8988T (cell line): ENCODE measurements at places on chromosomes 2 and 18.

- DNase-seq: no peak
Observed at GRCh38 chr2:29766191-29766590, 155.2 kb downstream of the ALK start.

DNA sequence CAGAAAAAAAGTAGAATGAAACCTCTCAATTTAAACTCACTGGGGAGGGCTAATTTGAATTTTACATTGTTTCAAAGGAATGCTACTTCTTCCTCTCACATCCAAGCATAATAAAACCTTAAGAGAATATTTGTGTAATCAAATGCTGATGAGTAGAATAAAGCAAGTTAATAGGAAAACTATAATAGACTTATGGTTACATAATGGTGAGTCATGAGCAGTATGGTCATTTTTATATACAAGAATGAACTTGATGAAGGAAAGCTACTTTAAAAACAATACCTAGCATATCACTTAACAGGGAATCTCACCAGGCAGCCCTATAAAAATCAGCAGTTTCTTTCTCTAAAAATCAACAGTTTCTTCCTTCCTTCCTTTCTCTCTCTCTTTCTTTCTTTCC, 80.3 kb downstream of the VSNL1 start:
- no peak for DNase-seq

DNA sequence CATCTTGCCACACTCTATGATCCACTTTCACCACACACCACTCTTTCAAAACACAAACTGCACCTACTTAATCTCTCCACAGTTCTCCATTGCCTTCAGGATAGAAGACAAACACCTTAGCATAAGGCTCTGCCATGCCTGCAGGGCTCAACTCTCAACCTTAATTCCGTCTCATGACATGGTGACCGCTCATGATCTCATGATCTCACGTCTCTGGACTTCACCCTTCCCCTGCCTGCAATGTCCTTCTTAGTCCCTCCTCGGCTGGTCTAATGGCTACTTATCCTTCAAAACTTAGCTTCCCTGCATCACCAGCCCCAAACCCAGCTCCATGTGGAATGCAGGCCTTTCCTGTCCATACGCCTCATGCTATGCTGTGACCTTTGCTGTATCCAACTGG, 85.3 kb downstream of the ACVR1 start:
- no peak for DNase-seq

DNA sequence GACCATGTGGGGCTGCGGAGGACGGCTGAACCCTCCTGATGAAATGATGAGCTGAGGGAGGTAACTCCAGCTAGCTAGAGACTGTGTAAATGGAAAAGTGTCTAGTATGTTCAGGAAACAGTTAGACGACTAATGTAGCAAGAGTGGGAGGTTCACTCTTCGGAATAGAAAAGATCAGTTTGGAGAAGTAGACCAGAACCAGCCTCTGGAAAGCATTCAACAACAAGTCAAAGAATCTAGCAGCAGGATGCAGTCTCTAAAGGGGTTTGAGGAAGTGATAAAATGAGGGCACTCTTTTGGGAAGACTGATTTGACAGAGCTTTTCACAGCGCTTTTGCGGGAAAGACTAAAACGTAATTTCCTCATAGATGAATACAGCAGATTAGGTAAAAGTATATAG, 79.6 kb downstream of the GAREM1 start:
- DNase-seq: no peak

DNA sequence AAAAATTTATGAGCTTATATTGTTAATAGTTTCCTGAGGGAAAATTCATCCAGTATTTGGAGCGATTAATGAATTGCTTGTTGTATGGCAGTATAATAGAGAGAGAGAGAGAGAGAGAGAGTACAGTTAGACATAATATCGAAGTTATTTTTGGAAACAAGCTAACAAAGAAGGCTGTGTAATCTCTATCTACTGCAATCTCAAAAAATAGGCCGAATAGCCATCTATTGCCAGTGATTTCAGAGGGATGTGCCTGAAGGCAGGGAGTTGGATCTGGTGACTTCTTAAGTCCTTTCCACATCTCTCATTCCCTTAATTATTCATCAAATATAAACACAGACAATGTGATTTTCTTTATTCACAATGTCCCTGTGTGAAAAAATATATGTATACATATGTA, 433.1 kb upstream of the RAB12 start:
- no peak for DNase-seq

DNA sequence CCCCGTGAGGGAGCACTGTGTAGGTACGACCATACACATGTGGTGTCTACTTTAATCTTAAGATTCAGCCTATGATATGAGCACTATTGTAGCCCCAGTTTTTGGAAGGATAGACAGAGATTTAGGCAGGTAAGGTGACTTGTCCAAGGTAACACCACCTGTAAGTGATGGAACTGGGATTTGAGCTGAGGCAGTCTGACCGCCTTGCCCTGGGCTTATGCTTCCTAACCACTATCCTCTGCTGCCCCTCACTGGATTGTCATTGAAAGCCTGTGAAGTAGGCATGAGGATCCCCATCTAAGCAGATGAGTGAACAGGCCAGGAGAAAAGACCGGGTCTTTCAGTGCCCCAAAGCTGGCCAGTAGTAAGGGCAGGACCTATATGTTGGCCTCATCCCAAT, 343.8 kb downstream of the CYRIA start:
- no peak for DNase-seq

DNA sequence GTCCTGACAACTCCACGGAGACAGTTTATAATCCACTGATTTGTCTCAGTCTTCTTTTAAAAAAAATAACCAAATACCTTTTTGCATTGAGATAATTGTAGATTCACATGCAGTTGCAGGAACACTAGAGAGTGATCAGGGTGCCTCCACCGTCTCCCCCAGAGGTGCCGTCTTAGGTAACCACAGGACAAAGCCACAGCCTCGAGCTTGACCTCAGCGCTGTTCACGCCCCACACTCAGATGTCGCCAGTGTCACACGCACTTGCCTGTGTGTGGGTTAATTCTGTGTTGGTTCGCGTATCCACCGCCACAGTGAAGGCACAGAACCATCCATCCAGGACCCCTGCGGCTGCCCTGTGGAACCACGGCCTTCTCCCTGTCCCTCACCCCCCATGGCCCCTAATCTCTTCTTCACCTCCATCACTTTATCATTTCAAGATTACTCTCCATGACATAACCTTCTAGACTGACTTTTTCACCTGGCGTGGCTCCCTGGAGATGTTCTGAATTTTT, 295.0 kb upstream of the HDAC4 start:
- DNase-seq: no peak

DNA sequence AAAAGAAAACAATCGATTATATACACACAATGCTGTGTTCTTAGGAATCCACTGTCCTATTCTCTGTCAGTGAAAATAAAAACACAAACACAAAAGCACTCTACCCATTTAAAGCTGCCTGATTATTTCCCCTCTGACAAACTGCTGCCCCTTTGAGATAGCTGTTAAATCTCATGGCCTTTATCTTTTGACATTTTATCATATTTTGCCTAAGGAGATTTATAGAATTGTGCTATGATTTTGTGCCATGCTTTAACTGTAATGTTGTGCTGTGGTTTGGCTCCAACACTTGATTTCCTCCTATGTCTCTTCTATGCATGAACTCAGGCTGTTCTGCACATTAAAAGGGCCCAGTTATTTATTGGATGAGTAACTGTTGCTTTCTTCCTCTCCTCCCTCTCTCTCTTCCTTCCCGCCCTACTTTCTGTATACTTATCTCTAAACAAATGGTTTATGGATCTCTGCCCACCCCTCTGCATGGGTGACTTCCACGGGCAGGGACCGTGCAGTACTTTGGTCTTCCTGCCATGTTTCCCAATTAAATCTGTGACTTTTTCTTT, 1096.6 kb downstream of the TSN start:
- DNase-seq: no peak

- no peak for DNase-seq
Observed at GRCh38 chr2:207330912-207331311, 165.2 kb upstream of the KLF7 start.

DNA sequence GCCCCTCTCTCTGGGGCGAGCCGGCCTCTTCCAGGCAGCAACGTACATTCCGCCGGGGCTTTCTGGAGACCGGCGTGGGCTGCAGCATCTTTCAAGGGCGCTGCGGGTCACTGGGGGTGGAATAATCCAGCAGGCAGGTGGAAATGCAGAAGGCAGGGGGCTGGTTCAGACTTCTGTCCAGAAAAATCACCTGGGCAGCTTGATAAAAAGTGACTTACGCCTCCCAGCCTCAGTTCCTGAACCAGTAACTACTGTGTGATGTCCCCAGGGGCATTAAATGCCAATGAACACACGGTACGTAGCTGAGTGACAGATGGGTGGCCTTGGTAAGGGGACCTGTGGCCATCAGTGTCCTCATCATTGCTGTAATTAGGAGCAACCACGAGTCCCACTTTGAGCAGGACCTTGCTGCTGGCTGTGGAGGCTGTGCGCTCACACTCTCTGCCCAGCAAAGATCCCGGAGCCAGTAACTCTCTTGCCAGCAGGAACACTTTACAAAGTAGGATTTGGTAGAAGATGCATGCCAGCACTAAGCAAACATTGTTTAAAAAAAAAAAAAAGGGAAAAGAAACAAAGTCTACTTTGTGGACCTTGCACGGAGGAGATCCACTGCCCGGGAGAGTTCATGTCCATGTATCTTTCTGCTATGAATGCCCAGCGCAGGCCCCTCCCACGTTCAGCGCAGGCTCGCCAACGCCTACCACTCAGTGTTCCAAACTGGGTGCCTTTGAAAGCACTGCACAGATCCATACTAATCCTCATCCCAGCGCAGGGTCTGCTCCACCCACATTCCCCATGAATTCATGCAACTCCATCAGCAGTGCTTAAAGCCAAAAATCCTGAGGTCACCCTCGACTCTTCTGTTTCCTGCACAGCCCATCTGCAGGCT, 177.3 kb downstream of the HDAC4 start:
- no peak for DNase-seq

DNA sequence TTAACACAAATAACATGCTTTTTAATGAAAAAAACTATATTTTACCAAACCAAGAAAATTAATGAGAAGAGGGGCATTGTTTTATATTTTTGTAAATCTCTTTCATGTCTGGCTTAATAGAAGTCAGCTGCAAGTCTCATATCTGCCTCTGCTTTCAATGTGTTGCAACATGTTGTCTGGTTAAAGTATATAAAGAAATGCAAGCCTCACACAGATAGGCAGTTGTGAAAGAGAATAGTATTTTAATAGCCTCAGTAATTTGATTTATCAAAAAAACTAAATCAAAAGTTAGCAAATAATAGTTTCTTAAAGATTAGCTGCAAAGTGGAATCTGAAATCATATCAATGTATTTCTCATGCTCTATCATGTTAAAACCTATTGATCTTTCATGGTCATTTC, 52.9 kb upstream of the NCOA1 start:
- no peak for DNase-seq

GRCh38 chr18:33210575-33211189, 229.8 kb downstream of the CCDC178 start:
- no peak for DNase-seq

DNA sequence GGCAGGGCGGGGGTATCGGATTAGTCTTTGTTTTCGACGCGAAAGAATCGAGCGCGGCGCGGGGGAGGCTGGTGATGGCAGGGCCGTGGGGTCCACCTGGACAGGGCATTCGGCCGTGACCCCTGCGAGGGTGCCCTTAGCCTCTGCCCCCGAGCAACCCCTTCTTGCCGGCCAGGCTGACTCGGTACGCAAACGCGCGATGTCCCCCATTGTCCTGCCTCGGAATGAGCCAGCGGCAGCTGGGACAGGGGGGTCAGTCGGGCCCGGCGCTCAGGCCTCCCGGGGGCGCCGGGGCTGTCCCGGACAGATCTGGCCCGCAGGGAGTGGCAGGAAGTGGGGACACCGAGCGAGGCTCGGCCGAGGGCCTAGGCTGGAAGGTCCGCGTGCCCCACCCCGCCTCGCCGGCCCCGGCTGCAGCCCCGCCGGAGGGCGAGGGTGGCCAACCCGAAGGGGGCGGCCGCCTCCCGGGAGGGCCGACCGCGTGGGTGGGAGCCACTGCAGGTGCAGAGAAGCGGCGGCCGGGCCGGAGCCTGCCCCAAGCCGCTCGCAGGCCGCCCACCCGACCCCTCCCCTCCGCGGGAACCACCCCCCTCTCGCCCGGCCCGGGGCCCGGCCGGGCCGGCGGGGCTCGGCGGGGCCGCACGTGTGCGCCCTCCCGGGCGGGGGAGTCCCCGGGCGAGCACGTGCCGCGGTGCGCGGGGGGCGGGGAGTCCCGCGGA, at the start of gene TET3:
Gene TET3 (plus strand): TSS at position 708 of the 719 bp plus-strand sequence. CDS start 1,494 bp downstream, outside the sequence.
- peak; percentile 70 for DNase-seq

DNA sequence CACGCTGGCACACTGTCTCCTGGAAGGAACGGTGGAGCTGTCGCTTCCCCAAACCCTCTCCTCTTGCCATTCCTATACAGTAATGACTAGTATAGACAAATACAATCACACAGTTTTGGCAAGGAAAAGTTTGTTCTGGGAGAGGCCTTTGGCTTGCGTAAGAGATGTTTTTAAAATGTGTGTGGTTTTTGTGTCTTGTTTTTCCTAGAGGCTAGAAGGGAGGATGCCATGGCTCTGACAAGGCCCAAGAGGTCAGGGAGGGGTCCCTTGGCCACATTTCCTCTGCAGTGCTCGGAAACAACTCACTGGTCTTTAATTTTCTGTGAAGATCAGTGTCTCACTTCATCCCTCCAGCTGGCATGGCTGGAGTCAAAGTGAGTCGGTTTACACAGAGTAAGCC, 195.9 kb downstream of the SH3RF3 start:
- no peak for DNase-seq

DNA sequence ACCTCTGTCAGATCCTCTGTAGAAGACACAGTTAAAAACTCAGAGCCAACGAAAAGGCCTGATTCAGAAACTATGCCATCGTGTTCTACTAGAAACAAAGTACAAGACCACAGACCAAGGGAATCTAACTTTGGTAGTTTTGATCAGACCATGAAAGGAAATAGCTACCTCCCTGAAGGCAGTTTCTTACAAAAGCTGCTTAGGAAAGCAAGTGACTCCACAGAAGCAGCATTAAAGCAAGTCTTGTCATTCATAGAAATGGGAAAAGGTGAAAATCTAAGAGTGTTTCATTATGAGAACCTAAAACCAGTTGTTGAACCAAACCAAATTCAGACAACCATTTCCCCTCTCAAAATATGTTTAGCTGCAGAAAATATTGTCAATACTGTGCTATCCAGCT, 58.2 kb downstream of the FSIP2 start:
- no peak for DNase-seq

GRCh38 chr2:168157926-168158325, 89.5 kb downstream of the STK39 start:
- DNase-seq: no peak

GRCh38 chr2:49982871-49983270, 828.6 kb upstream of the FSHR start:
- DNase-seq: no peak

DNA sequence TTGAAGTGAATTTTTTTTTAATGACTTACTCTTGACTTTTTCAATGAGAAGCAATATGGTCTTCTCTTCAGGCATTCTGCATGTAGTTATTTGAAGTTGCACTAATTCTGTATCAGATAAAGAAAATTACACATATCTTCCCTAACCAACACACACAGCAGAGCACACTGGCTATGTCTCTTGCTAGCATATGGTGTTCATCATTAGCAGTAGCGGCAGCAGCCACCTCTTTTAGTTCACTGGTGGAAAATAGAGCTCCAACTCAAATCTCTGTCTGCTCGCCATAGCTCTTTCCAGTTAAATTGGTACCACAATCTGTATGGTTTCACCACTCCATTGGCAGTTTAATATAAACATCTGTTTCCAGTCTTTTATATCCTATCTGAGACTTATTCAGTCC, 278.1 kb upstream of the ZEB2 start:
- DNase-seq: no peak
